Naive B cell (primary cell): ENCODE measurements at places on chromosomes 2 and 18.

DNA sequence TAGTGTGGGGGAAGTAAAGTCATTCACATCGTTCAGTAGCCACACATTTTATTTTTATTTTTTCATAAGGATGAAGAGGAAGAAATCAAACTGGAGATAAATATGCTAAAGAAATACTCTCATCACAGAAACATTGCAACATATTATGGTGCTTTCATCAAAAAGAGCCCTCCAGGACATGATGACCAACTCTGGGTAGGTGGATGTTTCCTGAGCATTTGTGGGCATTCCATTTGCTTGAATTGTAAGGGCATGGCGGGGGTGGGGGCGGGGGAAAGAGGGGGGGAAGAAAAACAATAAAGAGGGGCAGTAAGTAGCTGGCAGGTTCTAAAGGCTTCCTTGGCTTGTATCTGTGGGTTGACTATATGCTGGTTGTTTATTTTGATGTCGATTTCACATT is 126.4 kb downstream of the MAP4K4 start:
- H3K4me3 ChIP-seq, result no peak overlapping the region
- H3K27me3 ChIP-seq, result no peaks in the 10 kb centered on the region
- no peak for DNase-seq

DNA sequence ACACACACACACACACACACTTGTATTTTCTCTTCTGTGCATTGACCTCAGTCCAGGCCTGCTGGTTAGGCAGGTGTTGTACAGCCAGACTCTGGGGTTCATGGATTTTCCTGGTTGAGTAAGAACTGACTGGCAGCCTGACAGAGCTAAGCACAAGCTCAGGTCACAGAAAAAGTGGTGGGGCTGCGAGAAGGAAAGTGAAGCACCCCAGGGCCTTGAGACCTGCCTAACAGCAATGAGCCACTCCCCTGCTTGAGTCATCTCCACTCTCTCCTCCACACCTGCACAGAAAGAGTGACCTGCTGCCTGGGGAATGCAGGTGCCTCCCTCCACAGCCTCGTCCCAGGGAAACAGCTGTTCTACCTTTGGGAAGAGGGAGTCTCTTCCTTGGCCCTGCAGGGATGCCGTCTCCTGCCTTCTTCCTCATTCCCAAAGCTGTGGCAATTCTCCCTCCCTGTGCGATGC is 91.4 kb upstream of the LGALSL start:
- no peaks in the 10 kb centered on the region for H3K4me1 ChIP-seq
- H3K27ac ChIP-seq, result no peak overlapping the region
- H3K4me3 ChIP-seq, result no peak overlapping the region
- peaks cover 8% of the 10 kb centered on the region for H3K27me3 ChIP-seq
- DNase-seq, result no peak

DNA sequence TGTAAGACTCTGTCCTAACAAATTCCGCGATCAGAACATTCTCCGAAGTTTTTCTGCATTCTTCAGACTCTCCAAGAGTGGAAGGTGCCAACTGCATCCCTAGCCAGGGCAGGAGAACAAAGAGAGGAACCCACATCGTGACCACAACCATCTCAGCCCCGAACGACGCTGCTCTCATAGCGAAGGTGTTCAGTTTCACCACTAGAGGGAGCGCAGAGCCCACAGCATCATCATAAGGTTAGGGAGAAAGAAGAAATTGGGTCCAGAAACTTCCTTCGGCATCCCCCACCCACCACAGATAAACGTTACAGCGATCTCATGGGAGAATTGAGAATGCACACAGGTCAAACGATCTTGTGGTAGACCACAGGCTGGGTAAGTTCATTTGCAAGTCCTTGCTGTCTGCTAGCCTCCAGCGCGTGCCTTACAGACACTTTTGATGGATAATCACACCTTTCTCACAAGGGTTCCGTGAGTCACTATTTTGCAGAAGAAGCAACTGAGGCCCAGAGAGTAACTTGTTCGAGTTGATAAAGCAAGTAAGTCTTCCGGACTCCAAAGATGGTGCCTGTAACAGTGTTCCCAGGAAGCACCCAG is 53.7 kb upstream of the ARL4C start:
- H3K27ac ChIP-seq, result peak overlapping the region; percentile 1
- H3K27me3 ChIP-seq, result peaks cover 33% of the 10 kb centered on the region
- no peak overlapping the region for H3K4me3 ChIP-seq
- DNase-seq, result peak; percentile 62
- H3K36me3 ChIP-seq, result peaks cover 8% of the 10 kb centered on the region

DNA sequence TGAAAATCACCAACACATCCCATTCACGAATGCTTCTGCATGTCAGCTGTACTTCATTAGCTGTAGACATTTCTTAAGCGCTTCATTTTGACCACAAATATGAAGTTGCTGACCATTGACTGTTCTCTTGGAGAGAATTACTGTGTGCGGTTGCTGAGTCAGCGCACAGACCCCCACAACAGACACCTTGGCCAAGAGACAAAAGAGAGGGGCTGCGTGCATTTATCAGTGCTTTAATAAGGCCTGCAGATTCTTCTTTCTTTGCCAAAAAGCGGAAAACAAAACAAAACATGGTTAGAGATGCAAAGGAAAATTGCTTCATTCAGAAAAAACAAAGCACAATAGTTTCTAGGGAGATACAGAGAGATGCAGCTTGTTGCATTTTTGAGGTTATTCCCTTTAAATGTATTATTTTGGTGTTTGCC is 174.7 kb downstream of the ACKR3 start:
- H3K36me3 ChIP-seq, result no peaks in the 10 kb centered on the region
- no peaks in the 10 kb centered on the region for H3K4me1 ChIP-seq
- H3K4me3 ChIP-seq, result no peak overlapping the region

DNA sequence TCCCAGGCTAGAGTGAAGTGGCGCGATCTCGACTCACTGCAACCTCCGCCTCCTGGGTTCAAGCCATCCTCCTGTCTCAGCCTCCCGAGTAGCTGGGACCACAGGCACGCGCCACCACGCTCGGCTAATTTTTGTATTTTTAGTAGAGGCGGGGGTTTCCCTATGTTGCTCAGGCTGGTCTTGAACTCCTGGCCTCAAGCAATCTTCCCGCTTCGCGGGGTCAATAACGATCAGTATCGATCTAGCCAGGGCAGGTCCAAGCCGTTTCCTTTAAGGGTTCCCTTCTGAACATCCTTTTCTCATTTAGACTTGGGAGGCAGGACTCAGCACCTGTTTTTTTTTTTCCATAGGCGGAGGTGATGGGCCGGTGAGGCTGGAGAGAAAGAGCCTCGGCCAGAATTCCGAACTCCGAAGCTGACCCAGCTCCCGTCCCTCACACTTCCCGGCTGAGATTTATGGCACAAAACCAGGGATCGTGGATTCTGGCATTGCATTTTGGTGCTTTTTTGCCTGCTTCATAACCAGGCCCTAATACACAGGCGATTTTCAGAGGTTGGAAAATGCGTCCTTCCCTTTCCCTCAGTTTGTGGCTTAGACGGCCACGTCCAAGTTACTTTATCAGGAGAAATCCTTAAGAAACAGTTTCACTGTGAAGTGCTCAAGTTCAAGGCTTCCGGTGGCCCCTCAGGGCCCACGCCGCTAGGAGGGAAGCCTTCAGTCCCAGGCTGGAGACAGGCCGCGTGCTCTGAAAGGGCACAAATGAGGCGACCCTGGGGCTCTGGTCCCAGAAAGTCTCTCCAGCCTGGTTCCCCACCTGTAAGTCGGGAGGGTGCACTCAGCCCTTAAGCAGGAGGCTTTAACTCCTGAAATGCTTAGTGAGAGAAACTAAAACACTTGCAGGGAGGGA is 998 bp upstream of the SLC66A3 start:
- H3K27me3 ChIP-seq, result no peaks in the 10 kb centered on the region
- H3K4me3 ChIP-seq, result peak overlapping the region; percentile 83
- peak overlapping the region; percentile 78 for H3K27ac ChIP-seq
- peaks cover 23% of the 10 kb centered on the region for H3K4me1 ChIP-seq
- no peak for DNase-seq

DNA sequence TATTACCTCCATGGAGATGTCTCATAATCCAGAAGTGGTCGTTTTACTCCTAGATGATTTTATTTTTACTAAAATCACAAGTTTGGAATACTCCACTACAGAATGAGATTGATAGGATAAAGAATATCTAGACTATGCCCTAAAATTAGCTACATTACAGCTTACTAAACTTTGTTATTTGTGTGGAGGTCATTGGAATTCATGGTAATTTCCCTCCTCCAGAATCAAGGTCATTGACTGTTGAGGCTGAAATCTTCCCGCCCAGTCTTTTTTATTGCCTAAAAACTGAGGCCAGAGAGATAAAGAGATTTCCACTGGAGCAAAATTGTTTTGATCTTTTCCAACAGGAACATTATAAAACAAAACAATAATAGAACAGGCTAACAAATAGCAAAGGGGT is 35.0 kb downstream of the ITGB6 start:
- DNase-seq, result no peak
- no peak overlapping the region for H3K4me3 ChIP-seq
- peaks cover under 1% of the 10 kb centered on the region for H3K36me3 ChIP-seq

DNA sequence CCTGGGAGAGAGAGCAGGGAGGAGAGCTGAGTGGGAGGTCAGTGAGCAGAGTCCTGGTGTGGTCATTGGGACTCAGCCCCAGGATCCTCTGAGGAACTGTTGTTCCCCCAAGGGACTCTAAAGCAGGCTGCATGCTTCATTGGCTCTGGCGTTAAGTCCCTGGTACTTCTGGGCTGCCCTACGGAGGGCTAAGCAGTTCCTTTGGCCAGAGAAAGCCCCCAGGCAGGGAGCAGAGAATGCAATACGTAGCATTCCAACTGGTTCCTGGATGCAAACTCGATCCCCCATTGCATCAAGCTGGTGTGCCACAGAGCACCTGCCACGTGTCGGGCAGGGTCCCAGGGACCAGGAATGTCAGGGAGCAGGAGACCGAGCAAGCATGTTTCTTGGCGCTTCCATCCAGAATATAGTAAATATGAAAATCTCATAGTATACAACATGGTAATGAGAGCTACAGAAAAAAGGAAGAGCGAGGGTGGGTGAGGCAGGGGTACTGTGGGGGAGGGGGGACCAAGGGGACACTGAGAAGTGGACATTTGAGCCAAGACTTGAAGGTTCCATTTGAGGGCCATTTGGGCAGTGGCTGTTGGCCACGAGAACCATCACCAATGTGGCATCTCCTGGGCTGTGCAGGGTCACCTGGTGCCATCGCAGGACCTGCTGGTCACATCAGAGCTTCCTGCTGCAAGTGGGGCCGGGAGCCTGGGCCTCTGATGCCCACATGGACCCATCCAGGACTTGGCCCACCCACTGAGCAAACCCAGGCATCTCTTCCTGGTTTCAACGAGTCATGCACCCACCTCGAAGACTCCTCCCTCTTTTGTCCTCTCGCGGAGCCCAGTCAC is 160.4 kb downstream of the ASB1 start:
- H3K4me1 ChIP-seq, result no peaks in the 10 kb centered on the region
- no peak overlapping the region for H3K27ac ChIP-seq
- no peaks in the 10 kb centered on the region for H3K27me3 ChIP-seq
- no peak overlapping the region for H3K4me3 ChIP-seq

DNA sequence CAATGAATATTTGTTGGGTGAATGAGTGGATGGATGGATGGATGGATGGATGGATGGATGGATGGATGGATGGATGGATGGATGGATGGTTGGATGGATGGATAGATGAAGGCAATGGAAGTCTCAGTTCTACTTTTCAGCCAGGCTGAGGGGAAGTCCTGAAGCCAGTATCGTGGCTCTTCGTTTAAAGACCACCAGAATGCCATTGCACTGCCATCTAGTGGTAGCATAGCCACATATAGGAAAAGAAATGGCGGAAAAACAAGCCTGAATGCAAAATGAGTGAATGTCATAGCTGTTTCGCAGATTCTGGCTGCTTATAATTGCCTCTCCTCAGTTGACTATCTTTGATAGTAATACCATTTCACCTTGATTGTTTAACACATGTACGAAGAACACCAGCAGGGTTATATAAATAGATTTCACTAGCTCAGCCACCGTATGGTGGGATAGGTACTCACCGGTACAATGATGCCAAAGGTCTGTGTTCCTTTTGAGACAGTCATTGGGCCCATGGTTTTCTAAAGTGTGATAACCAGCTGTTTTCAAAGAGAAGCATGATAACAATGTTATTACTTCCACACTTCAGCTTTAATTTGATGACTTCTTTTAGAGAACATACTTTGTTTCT is 62.3 kb upstream of the GREB1L start:
- no peak overlapping the region for H3K4me3 ChIP-seq
- H3K27me3 ChIP-seq, result no peaks in the 10 kb centered on the region
- H3K27ac ChIP-seq, result no peak overlapping the region
- H3K36me3 ChIP-seq, result no peaks in the 10 kb centered on the region

DNA sequence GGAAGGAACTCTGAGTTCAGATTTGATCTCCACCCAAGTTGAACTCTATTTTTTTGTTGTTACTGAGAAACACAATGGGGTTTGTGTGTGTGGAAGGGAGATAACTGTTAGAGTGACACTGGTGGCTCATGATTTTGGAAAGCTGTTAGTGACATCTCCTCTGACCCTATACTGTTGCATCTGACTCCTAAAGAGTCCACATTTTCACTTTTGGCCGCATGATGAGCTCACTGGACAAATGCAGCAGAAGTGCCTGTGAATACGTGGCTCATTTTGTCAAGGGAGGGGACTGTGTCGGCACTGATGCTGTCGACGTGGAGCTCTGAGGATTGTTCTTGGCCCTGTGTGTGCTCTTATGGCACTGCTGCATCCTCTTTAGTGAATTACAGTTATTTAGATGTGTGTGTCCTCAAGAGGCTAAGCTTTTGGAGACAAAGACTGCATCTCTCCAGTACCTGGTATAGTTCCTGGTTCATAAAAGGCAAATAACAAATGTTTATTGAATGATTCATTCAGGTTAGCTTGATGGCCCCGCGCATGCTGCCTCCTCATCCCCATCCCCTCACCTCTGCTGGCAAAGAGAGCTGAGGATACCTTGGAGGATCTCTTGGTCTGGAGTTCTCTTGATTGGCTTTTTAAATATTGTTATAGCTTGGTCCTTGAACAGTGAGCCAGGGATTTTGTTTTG is 135.4 kb downstream of the PHLPP1 start:
- H3K4me1 ChIP-seq, result peaks cover 10% of the 10 kb centered on the region
- no peak overlapping the region for H3K27ac ChIP-seq

GRCh38 chr2:41568648-41569047 is 479.2 kb upstream of the PKDCC start:
- H3K4me3 ChIP-seq, result no peak overlapping the region
- DNase-seq, result no peak
- no peaks in the 10 kb centered on the region for H3K4me1 ChIP-seq
- no peak overlapping the region for H3K27ac ChIP-seq
- peaks cover 11% of the 10 kb centered on the region for H3K27me3 ChIP-seq

DNA sequence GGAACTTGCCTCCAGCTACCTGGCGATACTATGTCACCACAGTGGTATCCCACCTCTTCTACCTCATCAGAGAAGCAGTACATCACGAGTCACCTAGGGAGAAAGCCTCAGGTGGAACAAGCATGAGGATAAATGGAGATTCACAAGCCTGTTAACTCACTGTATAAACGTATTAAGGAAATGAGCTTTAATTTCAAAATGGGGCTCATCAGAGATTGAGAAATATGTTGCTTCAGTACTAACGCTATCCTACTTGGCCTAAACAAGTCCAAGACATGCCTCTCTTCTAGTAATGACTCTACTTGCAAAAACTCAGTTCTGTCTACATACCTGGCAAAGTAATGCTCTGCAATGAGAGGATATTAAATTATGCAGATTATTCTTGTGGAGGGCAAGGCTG is 4.3 kb downstream of the SLC39A6 start:
- peaks cover 7% of the 10 kb centered on the region for H3K36me3 ChIP-seq
- no peak for DNase-seq
- no peak overlapping the region for H3K27ac ChIP-seq
- no peak overlapping the region for H3K4me3 ChIP-seq
- no peaks in the 10 kb centered on the region for H3K27me3 ChIP-seq

GRCh38 chr18:63145166-63145850 is 174.3 kb downstream of the BCL2 start:
- H3K27me3 ChIP-seq, result no peaks in the 10 kb centered on the region
- H3K36me3 ChIP-seq, result peaks cover 12% of the 10 kb centered on the region
- no peak for DNase-seq
- H3K27ac ChIP-seq, result peak overlapping the region; percentile 57
- H3K4me1 ChIP-seq, result peaks cover 43% of the 10 kb centered on the region
